ENCODE measurements at places on chromosomes 13 and 19. TPM values are rescaled to one million over a fixed set of nuclear protein-coding genes. Genes with fewer than 3 reads are reported as not detected.
A peak's percentile ranks its signal among the peaks of the same experiment; 100 is the strongest.

DNA sequence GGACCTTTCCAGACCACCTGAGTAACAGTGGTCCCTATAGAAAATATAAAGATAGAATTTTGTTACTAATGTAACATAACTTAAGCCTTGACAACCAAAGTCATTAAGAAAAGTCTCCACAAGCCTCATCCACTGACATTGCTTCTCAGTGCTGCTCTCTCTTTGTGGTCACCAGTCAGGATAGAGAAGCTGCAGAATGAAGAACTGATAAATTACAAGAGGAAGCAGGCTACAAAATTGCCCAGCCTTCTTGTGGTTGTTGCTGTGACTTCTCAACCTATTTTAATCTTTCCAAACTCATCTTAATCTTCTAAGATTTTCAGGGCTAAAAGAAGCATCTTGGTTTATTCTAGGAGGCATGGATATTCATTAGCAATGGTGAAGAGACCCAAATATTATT lies 343.8 kb downstream of the MZT1 start:
- ATAC-seq: no peak

DNA sequence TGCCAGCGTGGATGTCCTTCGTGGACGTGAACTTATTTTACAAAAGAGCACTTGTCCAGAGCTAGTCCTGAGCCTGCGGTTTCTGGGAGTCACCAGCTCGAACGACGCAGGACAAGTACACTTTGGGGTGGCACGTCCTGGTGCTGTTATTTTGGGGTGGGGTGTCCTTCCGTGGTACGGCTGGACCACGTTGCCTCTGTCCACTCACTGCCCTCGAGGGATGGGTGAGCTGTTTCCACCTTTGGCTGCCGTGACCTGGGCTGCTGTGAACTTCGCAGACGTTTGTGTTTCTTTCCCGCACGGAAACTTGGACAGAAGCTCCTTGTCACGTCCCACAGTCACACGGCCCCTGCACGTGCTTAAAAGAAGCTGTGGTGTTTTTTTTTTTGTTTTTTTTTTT lies 11.0 kb downstream of the GZMM start:
- no peak for ATAC-seq

GRCh38 chr13:112911285-112911701 lies 57.7 kb upstream of the MCF2L start:
- ATAC-seq: no peak

GRCh38 chr19:1252821-1253513 lies 4.6 kb downstream of the MIDN start:
- ATAC-seq: peak; percentile 62

Gene RFPL4A
- not detected for total RNA-seq

Gene LNX2
- 13.0 TPM for total RNA-seq
